Thoracic aorta (tissue), 2 donors: ENCODE measurements at places on chromosomes 7 and 10.

- peak overlapping the region; percentile 88 for H3K27ac ChIP-seq
- DNase-seq, result no peak
- peaks cover 18% of the 10 kb centered on the region for H3K4me1 ChIP-seq
- H3K4me3 ChIP-seq, result peak overlapping the region; percentile 76
- no peaks in the 10 kb centered on the region for H3K27me3 ChIP-seq
Measured at GRCh38 chr10:5411941-5412276, 448 bp upstream of the NET1 start.

GRCh38 chr10:128814782-128815181 lies 652.3 kb upstream of the MGMT start:
- H3K27me3 ChIP-seq, result no peaks in the 10 kb centered on the region
- H3K27ac ChIP-seq, result no peak overlapping the region
- H3K4me3 ChIP-seq, result no peak overlapping the region
- H3K4me1 ChIP-seq, result no peaks in the 10 kb centered on the region
- H3K36me3 ChIP-seq, result no peaks in the 10 kb centered on the region

DNA sequence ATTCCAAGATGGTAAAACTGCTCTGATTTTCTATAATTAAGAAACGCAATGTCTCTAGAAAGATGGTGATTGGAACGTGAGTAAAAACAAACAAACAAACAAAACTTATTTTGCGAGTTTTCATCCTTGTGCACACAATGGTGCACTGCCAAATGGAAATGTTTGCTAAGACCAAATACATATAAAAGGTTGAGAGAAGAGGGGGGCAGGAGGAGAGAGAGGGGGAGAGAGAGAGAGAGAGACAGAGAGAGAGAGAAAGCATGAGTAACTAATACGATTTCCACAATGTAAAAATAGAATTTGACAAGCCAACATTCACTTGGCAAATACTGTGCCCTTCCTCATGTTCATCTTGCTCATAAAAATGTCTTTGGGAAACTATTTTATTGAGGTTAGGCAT lies 375.4 kb downstream of the CNTNAP2 start:
- DNase-seq, result no peak
- no peaks in the 10 kb centered on the region for H3K4me1 ChIP-seq
- no peak overlapping the region for H3K27ac ChIP-seq
- no peaks in the 10 kb centered on the region for H3K36me3 ChIP-seq
- H3K4me3 ChIP-seq, result no peak overlapping the region

DNA sequence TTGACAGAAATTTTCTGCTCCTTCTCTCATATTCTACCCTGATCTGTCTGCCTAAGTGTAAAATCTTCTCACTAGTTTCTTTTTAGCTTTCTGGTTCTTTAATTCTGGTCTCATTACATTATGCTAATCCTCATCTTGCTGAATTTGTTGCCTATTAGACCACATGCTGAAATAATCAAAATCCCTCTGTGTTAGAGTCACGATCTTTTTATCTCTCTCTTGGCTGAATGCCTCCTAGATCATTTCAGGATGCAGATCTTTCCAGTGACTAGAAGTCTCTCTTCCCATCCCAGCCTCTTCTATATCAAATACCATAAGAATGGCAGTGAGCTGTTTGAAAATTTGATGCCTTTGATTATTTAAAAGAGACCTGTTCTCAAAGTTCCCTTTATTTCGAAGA lies 661.9 kb downstream of the SORCS1 start:
- no peaks in the 10 kb centered on the region for H3K4me1 ChIP-seq
- H3K27ac ChIP-seq, result no peak overlapping the region
- H3K27me3 ChIP-seq, result no peaks in the 10 kb centered on the region
- DNase-seq, result no peak

DNA sequence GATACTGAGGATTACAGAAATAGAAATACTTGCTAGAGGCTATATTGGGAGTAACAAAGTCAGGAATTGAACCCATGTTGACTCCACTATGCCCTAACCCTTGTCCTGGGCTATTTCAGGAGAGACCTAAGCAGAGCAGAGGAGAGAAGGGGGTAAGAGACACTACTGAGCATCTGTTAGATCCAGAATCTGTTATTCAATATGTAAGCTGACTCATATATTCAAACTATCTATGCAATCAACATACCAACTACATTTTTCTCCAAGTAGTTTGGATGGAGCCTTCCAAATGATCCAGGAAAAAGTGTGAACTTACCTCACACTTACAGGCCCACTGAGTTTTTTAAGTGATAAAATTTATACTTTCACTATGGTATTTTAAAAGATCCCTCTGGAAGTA lies 216.1 kb downstream of the IMMP2L start:
- H3K27me3 ChIP-seq, result no peaks in the 10 kb centered on the region
- no peak for DNase-seq
- no peak overlapping the region for H3K27ac ChIP-seq
- no peaks in the 10 kb centered on the region for H3K36me3 ChIP-seq

DNA sequence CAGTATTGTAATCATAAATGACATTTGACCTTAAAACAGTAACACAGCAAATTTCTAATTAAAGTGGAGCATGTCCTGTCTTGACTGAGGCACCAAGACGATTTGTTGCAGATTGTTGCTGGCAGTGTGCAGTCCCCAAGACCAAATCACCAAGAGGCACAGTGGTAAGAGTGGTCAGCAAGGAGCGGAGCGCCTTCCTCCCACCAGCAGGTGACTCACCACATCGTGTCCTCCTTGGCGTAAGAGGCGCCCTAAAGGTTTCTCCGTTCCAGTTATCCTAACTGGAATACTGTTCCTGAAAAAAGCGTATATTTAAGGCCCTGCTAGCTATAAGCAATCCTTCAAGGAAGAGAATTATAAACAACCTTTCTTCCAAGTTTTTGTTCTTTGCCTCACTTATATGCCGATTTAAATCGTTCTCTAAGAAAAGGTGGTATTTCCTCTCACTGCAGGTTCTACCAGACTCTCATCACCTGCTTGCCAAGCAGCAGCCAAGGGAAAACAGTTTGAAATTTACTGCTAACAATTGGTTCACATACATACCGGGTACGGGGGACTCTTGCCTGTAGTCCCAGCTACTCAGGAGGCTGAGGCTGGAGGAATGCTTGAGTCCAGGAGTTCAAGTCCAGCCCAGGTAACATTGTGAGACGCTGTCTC lies 10.7 kb upstream of the REPIN1 start:
- H3K4me1 ChIP-seq, result no peaks in the 10 kb centered on the region
- H3K4me3 ChIP-seq, result no peak overlapping the region
- no peak for DNase-seq

DNA sequence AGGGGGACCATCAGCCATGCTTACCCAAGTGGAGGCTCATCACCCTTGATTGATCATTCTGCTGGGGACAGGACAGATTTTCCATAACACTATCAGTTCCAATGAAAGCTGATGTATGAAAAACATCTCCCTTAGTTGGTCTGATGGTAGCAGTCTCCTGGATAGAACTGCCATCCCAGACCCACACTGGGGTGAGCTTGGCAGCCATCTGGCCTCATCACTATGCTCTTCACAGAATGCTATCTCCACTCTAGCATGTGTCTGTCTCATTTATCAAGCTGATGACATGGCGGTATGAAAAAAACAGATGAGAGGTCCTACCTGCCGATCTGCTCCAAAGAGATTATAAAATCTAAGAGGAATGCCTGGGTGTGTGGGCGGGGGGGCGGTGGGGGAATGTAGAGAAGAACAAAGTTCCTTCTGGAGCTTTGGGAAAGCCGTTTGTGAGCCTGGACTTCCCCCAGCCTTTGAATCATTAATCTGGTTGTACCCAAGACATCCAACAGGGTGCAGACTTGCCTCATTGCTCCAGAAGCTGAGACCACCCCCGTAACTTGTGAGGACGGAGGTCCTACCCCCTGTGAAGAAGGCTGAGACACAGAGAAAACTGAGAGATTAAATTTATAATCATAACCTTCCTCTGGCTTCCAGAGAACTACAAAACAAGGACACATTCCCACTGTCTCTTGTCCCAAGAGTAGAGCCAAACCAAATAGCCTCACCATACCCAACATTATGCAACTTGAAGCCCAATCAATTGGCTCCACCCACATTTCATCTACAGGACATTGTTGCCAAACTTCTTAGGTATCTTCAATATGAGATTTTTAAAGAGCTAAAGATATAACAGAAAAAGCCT lies 340.8 kb downstream of the KCNMA1 start:
- H3K27ac ChIP-seq, result no peak overlapping the region
- no peaks in the 10 kb centered on the region for H3K36me3 ChIP-seq
- no peak overlapping the region for H3K4me3 ChIP-seq
- no peaks in the 10 kb centered on the region for H3K27me3 ChIP-seq
- peaks cover 84% of the 10 kb centered on the region for H3K4me1 ChIP-seq

GRCh38 chr7:101984133-101984879 lies 166.9 kb downstream of the CUX1 start:
- no peaks in the 10 kb centered on the region for H3K36me3 ChIP-seq
- H3K27me3 ChIP-seq, result no peaks in the 10 kb centered on the region
- H3K4me3 ChIP-seq, result no peak overlapping the region
- no peaks in the 10 kb centered on the region for H3K4me1 ChIP-seq
- H3K27ac ChIP-seq, result no peak overlapping the region
- DNase-seq, result no peak

GRCh38 chr10:106557951-106558733 lies 606.4 kb downstream of the SORCS1 start:
- H3K27me3 ChIP-seq, result no peaks in the 10 kb centered on the region
- H3K4me3 ChIP-seq, result no peak overlapping the region
- H3K27ac ChIP-seq, result no peak overlapping the region
- no peaks in the 10 kb centered on the region for H3K4me1 ChIP-seq

DNA sequence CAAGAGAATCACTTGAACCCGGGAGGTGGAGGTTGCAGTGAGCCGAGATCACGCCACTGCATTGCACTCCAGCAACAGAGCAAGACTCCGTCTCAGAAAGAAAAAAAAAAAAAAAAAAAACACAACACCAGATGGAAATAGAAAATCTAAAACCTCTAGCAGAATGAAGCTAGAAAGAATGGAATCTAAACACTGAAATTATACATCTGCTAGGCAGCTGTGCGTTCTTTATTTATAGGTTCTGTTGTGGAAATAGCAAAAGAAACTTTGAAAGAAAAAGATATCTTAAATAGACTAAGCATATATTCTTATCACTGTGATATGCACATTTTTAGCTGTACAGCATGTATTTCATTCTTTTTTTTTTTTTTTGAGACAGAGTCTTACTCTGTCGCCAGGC lies 17.1 kb downstream of the BMPR1A start:
- H3K36me3 ChIP-seq, result no peaks in the 10 kb centered on the region
- no peak for DNase-seq
- no peak overlapping the region for H3K4me3 ChIP-seq
- H3K27ac ChIP-seq, result no peak overlapping the region
- H3K4me1 ChIP-seq, result peaks cover 90% of the 10 kb centered on the region

- no peaks in the 10 kb centered on the region for H3K27me3 ChIP-seq
- H3K27ac ChIP-seq, result no peak overlapping the region
- H3K4me1 ChIP-seq, result no peaks in the 10 kb centered on the region
- peak overlapping the region; percentile 16 for H3K4me3 ChIP-seq
- H3K36me3 ChIP-seq, result no peaks in the 10 kb centered on the region
Measured at GRCh38 chr7:43700059-43700501, 29.2 kb downstream of the COA1 start.

DNA sequence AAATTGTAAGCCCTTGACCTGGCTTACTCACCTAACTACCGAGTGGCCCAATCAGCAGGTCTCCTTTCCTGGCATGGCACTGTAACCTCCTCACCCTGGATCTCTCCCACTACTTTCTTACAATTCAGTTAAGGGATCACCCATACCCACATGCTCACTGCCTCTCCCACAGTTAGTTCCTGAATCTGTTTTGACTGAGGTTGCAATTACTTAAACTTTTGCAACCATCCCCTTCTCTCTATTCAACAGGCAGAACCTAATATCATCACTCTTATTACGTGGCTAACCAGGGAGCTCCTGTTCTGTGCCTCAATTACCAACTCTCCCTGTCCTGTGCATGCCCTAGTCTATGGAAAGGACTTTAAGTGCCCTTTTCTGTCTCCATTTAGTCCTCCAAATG lies 84.2 kb upstream of the IKZF1 start:
- no peak overlapping the region for H3K4me3 ChIP-seq
- H3K27ac ChIP-seq, result no peak overlapping the region
- no peak for DNase-seq
- no peaks in the 10 kb centered on the region for H3K36me3 ChIP-seq
- H3K4me1 ChIP-seq, result no peaks in the 10 kb centered on the region

GRCh38 chr10:90171014-90171722 lies 469.8 kb downstream of the KIF20B start:
- no peaks in the 10 kb centered on the region for H3K27me3 ChIP-seq
- H3K27ac ChIP-seq, result no peak overlapping the region
- DNase-seq, result no peak
- peaks cover 12% of the 10 kb centered on the region for H3K4me1 ChIP-seq
- no peaks in the 10 kb centered on the region for H3K36me3 ChIP-seq

DNA sequence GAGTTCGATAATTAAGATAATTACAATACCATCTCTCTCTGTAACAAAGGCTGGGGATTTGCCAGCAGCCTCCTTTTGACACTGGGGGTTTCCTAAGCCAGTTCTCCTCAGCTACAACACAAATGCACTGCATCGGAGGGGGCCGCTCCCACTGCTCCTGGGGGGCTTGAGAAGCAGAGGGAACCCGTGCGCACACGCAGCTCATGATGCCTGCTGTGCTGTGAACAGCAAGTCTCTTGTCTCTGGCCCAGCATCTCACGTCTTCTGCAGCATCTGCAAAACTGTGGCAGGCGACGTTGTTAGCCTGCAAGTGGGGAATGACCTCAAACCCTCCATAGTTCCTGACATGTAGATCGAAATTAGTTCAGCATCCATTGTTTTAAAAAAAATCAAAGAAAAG lies 5.5 kb downstream of the VIPR2 start:
- no peak overlapping the region for H3K27ac ChIP-seq
- DNase-seq, result no peak
- no peaks in the 10 kb centered on the region for H3K27me3 ChIP-seq
- no peak overlapping the region for H3K4me3 ChIP-seq

GRCh38 chr7:124460056-124460450 lies 305.5 kb downstream of the GPR37 start:
- H3K27ac ChIP-seq, result no peak overlapping the region
- H3K4me3 ChIP-seq, result no peak overlapping the region
- H3K4me1 ChIP-seq, result no peaks in the 10 kb centered on the region
- no peaks in the 10 kb centered on the region for H3K36me3 ChIP-seq
- no peak for DNase-seq

DNA sequence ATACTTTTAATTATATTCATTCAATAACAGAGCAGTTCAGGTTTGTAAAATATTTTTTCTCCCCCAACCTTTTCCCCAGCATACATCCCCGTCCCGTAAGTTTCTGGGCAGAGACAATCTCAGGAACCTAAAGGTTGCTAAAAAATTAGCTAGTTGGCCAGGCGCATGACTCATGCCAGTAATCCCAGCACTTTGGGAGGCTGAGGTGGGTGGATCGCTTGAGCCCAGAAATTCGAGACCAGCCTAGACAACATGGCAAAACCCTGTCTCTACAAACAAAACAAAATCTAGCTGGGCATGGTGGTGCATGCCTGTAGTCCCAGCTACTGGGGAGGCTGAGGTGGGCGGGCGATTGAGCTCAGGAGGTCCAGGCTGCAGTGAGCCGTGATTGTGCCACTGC lies 40.2 kb downstream of the TCF7L2 start:
- no peaks in the 10 kb centered on the region for H3K36me3 ChIP-seq
- no peak overlapping the region for H3K27ac ChIP-seq
- H3K4me3 ChIP-seq, result no peak overlapping the region
- no peak for DNase-seq
- no peaks in the 10 kb centered on the region for H3K27me3 ChIP-seq
